Fibroblast of lung (primary cell): ENCODE measurements at places on chromosomes 1 and 21. TPM values are rescaled to one million over a fixed set of nuclear protein-coding genes. Genes with fewer than 3 reads are reported as not detected.

- H3K27me3 ChIP-seq: no peaks in the 10 kb centered on the region
- no peak for DNase-seq
- no peak overlapping the region for H3K4me3 ChIP-seq
- H3K36me3 ChIP-seq: no peaks in the 10 kb centered on the region
- no peak overlapping the region for H3K27ac ChIP-seq
Measured at GRCh38 chr1:191912517-191912916, 245.7 kb upstream of the RGS18 start.

- no peaks in the 10 kb centered on the region for H3K27me3 ChIP-seq
- H3K36me3 ChIP-seq: no peaks in the 10 kb centered on the region
- H3K4me1 ChIP-seq: peaks cover 27% of the 10 kb centered on the region
- peak; percentile 92 for DNase-seq
Measured at GRCh38 chr1:181141431-181141910, 53.0 kb downstream of the IER5 start.

DNA sequence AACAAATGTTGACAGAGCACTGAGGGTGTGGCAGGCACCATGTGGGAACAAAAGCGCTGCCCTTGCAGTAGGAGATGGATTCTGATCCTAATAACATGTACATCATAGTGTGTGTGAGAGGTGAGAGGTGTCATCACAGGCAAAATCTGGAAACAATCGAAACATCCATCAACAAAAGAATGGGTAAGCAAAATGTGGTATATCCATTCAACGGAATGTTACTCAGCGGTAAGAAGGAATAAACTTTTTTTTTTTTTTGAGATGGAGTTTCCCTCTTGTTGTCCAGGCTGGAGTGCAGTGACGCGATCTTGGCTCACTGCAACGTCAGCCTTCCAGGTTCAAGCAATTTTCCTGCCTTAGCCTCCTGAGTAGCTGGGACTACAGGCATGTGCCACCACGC, 112.3 kb downstream of the ACTL8 start:
- DNase-seq: no peak
- peaks cover 10% of the 10 kb centered on the region for H3K4me1 ChIP-seq
- H3K27ac ChIP-seq: no peak overlapping the region
- no peaks in the 10 kb centered on the region for H3K36me3 ChIP-seq

GRCh38 chr1:4021136-4021973, 121.3 kb upstream of the C1orf174 start:
- no peaks in the 10 kb centered on the region for H3K36me3 ChIP-seq
- H3K27ac ChIP-seq: no peak overlapping the region
- no peak for DNase-seq
- H3K4me3 ChIP-seq: no peak overlapping the region
- no peaks in the 10 kb centered on the region for H3K27me3 ChIP-seq

- no peak overlapping the region for H3K4me3 ChIP-seq
- no peaks in the 10 kb centered on the region for H3K4me1 ChIP-seq
- no peak overlapping the region for H3K27ac ChIP-seq
- no peaks in the 10 kb centered on the region for H3K36me3 ChIP-seq
- no peak for DNase-seq
Measured at GRCh38 chr1:172109359-172109758, 268.1 kb downstream of the DNM3 start.

DNA sequence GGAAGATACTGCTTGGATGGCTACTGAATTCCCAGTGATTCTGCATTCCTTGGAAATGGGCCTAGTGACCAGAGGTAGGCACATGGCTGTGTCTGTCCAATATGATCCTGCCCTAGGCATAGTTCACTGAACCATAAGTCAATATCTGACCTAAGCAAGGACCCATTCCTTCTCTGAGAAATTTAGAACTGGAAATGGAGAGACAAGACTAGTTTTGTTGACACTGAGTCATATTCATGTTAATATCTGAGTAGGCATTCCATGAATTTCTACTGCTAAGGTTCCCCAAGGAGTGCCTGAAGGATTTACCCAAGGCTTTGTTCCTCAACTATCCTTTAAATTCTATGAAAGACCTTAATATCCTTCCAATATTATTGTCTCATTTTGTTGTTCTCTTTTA, 329.8 kb upstream of the BEND5 start:
- H3K27ac ChIP-seq: no peak overlapping the region
- peak; percentile 36 for DNase-seq
- H3K4me3 ChIP-seq: no peak overlapping the region
- H3K36me3 ChIP-seq: no peaks in the 10 kb centered on the region
- no peaks in the 10 kb centered on the region for H3K27me3 ChIP-seq

DNA sequence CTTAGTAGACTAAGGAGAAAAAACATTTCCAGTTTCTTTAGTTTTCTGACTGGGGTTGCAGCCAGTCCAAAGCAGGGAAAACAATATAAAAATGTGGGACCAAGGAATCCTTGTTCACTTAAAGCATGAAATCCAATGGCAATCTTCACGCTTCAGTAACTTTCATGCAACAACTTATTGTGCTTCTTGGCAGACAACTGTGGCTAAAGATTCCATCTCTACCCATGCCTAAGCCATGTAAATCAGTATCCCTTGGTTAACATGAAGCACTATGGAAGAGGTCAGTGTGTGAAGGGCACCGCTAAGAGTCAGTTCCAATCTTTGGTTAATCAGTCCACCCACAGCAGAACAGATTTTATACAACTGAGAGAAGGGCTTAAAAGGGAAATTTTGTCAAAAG, 201.8 kb upstream of the GREM2 start:
- H3K4me1 ChIP-seq: no peaks in the 10 kb centered on the region
- H3K27ac ChIP-seq: no peak overlapping the region
- no peaks in the 10 kb centered on the region for H3K27me3 ChIP-seq
- no peak overlapping the region for H3K4me3 ChIP-seq

DNA sequence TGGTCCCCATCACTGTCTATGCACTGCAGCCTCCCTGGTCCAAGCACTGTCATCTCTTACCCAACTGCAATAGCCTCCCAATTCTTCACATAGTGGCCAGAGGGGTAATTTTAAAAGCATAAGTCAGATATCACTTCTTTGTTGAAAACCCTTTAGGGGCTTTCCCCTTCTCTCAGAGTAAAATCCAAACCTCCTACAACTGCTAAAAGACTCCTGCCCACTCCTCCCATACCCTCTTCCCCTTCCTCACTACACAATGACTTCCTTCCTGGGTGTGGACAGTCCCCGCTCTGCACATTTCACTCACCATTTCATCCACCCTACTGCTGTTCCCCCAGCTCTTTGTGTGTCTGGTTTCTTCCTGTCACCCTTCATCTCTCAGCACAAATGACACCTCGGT, 8.3 kb downstream of the MCOLN2 start:
- H3K4me3 ChIP-seq: no peak overlapping the region
- no peaks in the 10 kb centered on the region for H3K4me1 ChIP-seq
- no peaks in the 10 kb centered on the region for H3K36me3 ChIP-seq
- no peak for DNase-seq
- no peaks in the 10 kb centered on the region for H3K27me3 ChIP-seq
- H3K27ac ChIP-seq: no peak overlapping the region

- H3K27ac ChIP-seq: no peak overlapping the region
- H3K36me3 ChIP-seq: no peaks in the 10 kb centered on the region
- no peak overlapping the region for H3K4me3 ChIP-seq
- no peaks in the 10 kb centered on the region for H3K27me3 ChIP-seq
- DNase-seq: peak; percentile 26
Measured at GRCh38 chr1:38929476-38929875, 12.2 kb downstream of the RHBDL2 start.

- no peak for DNase-seq
- no peaks in the 10 kb centered on the region for H3K27me3 ChIP-seq
- H3K27ac ChIP-seq: no peak overlapping the region
- no peaks in the 10 kb centered on the region for H3K36me3 ChIP-seq
- no peak overlapping the region for H3K4me3 ChIP-seq
Measured at GRCh38 chr21:44648557-44649311, 2.5 kb downstream of the KRTAP10-11 start.

- H3K4me3 ChIP-seq: no peak overlapping the region
- peak; percentile 12 for DNase-seq
- H3K27me3 ChIP-seq: no peaks in the 10 kb centered on the region
- H3K27ac ChIP-seq: no peak overlapping the region
Measured at GRCh38 chr1:217586586-217586985, 44.3 kb downstream of the GPATCH2 start.

DNA sequence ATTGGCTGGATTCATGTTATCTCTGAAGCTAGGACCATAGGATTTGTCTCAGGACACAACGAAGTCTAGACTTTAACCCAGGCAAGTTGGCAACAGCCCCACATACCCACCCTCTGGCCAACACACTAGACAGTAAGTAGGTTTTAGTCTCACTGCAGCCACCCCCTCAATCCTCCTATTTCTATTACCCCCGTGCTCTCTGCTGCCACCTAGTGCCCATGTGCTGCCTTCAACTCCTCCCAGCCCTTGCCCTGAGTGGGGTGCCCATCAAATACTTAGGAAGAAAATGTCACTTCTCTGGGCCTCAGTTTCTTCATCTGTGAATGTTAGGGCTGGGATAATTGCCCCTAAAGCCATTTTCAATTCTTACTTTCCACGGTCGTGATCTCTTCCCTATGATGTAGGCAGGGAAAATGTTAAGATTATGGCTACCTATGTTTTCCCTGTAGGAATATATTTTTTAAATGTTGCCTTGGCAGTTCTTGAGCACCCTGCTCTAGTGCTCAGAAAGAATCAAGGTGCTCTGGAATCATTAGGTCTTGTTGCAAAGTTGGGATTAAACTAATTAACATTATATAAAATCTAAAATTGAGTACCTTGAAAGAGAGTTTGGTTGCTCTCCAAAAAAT, 213.0 kb downstream of the LMX1A start:
- H3K27ac ChIP-seq: no peak overlapping the region
- H3K4me1 ChIP-seq: no peaks in the 10 kb centered on the region
- H3K27me3 ChIP-seq: no peaks in the 10 kb centered on the region
- no peak overlapping the region for H3K4me3 ChIP-seq
- no peaks in the 10 kb centered on the region for H3K36me3 ChIP-seq
- no peak for DNase-seq

DNA sequence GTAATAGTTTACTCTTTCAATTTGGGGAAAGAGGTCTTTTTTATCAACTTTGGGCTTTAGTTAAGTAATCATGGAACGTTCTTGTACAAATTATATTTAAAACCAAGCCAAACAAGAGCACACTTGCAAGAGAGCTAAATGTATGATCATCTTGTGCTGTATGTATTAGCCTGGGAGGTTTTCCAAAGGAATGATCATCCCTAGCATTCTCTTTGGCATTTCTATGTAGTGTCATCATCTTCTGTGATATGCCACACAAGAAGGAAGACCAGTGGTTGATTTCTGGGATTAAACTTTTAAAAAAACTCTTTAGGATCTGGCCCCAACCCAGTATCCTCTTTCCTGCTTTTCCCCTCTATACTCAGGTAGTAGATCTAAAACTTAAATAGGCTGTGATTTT, 38.4 kb upstream of the KCNQ4 start:
- peak; percentile 41 for DNase-seq
- no peak overlapping the region for H3K4me3 ChIP-seq
- H3K27me3 ChIP-seq: no peaks in the 10 kb centered on the region
- H3K27ac ChIP-seq: no peak overlapping the region

DNA sequence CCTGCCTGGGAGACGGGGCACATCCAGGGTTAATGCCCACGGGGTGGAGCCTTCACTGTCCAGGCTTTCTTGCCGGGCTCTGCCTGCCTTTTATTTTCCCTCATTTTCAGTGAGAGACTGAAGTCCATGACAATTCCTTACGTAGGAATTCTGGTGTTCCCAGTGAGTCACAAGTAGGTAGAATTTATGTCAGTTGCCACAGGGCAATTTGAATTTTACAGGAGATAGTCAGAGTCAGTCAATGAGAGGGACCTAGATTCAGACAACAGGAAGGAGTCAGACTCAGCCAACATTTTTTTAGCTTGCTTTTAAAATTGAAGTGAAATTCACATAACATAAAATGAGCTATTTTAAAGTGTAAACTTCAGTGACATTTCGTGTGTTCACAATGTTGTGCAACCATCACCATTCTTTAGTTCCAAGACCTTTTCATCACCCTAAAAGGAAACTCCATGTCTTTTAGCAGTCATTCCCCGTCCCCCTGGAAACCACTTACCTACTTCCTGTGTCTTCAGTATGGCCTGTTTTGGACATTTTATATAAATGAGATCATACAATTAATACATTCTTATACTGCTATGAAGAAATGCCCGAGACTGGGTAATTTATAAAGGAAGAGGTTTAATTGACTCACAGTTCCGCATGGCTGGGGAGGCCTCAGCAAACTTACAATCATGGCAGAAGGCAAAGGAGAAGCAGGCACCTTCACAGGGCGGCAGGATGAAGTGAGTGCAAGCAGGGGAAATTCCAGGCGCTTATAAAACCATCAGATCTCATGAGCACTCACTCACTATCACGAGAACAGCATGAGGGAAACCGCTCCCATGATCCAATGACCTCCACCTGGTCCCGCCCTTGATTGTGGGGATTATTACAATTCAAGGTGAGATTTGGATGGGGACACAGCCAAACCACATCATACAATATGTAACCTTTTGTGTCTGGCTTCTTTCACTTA, 14.6 kb downstream of the AJAP1 start:
- DNase-seq: no peak
- no peak overlapping the region for H3K4me3 ChIP-seq
- no peaks in the 10 kb centered on the region for H3K4me1 ChIP-seq
- H3K27me3 ChIP-seq: no peaks in the 10 kb centered on the region

- no peak overlapping the region for H3K27ac ChIP-seq
- no peaks in the 10 kb centered on the region for H3K36me3 ChIP-seq
- no peak for DNase-seq
- no peaks in the 10 kb centered on the region for H3K27me3 ChIP-seq
Measured at GRCh38 chr1:7293702-7294629, 477.1 kb upstream of the VAMP3 start.

DNA sequence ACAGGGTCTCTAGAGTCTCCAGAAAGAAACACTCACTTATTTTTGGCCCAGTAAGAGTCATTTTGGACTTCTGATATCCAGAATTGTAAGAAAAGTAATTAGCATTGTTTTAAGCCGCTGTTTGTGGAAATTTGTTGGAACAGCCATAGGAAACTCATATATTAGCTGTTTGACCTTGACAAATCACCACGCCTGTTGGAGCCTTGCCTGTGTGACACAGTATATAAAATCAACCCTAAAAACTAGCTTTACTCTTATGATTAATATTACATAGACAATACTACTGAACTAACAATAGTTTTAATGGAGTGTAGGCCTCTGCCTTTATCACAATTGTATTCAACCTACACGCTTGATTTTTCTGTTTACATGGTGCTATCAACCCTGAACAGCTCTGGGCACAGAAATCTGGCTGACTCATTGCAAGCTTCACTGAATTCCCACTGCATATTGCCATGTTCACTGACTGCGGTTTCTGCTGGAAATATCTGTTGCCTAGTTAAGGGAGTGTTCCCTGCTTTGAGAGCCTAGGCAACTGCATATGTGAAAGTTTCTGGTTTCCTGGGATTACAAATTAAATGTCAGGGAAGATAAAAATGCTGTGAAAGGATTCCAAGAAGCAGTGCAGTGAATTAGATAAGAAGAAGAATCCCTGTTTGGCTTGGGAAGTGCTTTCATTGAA, 419.5 kb upstream of the DEPDC1 start:
- no peak overlapping the region for H3K27ac ChIP-seq
- H3K4me1 ChIP-seq: no peaks in the 10 kb centered on the region
- no peaks in the 10 kb centered on the region for H3K27me3 ChIP-seq
- no peaks in the 10 kb centered on the region for H3K36me3 ChIP-seq

Gene KCNA3
- 3.3 and 5.6 TPM in 2 replicates for total RNA-seq

Gene AGO3
- 7.4 and 12.9 TPM in 2 replicates for total RNA-seq

Gene CFHR2
- total RNA-seq: not detected in 2 replicates

Gene HMGCS2
- not detected in 2 replicates for total RNA-seq

Gene SPATA46
- not detected in 2 replicates for total RNA-seq

Gene TMEM269
- total RNA-seq: 0.17 TPM in 1 of 2 replicates, not detected in the other

Gene GNG4
- under 0.01 TPM in 2 replicates for total RNA-seq

Gene KPRP
- total RNA-seq: not detected in 2 replicates

Gene MANEAL
- 0.26 and 0.50 TPM in 2 replicates for total RNA-seq

Gene IPO13
- total RNA-seq: 13.1 and 18.5 TPM in 2 replicates

Gene KCNK2
- total RNA-seq: 2.8 and 6.4 TPM in 2 replicates

Gene SERTAD4
- under 0.01 and 0.17 TPM in 2 replicates for total RNA-seq
